ENCODE measurements at places on chromosomes 3 and 15.

DNA sequence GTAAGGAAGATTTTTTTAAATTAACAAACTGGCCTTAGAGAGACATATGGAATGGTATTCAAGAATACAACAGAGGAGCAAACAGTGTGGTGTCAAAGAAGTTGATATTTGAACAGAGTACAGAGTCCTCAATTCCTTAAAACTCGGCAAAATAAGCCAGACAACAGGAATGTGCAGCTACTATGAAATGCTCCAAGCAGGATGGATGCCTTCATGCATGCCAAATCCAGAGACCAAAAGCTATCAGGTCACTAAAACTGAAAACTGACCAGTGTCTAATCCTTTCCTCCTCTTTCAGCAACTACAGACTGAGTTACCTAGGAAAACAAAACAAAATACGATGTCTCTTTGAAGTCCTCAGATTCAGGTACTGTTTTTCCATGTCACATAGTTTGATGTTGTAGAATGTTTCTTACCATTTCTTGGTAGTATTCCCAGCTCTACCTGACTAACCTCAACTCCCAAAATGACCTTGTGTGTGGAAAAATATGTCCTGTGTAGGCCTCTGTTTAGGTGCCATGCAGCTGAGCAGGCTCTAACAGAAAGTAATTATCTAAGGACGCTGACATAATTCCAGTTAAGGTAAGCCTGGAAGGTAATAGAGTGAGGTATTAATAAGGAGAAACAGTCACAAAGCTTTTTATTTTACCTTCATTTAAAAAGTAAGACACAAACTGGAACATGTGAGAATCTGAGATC lies 46.9 kb downstream of the TBL1XR1 start:
- peak overlapping the region; percentile 16 for H3K27ac ChIP-seq
- H3K27me3 ChIP-seq: no peaks in the 10 kb centered on the region
- no peaks in the 10 kb centered on the region for H3K36me3 ChIP-seq
- no peak for DNase-seq
- H3K4me3 ChIP-seq: no peak overlapping the region

DNA sequence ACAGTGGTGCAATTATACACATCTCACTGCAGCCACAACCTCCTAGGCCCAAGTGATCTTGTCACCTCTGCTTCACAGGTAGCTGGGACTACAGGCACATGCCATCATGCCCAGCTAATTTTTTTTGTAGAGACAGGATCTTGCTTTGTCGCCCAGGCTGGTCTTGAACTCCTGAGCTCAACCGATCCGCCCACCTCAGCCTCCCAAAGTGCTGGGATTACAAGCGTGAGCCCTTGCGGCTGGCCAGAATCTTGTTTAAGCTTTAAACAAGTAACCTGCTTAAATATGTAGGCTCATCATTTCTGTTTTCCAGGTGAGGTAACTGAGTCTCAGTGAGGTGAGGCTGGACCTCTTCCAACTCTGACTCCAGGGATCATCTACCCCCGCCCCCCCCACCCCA lies 7.7 kb upstream of the PSTPIP1 start:
- peaks cover 72% of the 10 kb centered on the region for H3K4me1 ChIP-seq
- peak overlapping the region; percentile 81 for H3K27ac ChIP-seq

DNA sequence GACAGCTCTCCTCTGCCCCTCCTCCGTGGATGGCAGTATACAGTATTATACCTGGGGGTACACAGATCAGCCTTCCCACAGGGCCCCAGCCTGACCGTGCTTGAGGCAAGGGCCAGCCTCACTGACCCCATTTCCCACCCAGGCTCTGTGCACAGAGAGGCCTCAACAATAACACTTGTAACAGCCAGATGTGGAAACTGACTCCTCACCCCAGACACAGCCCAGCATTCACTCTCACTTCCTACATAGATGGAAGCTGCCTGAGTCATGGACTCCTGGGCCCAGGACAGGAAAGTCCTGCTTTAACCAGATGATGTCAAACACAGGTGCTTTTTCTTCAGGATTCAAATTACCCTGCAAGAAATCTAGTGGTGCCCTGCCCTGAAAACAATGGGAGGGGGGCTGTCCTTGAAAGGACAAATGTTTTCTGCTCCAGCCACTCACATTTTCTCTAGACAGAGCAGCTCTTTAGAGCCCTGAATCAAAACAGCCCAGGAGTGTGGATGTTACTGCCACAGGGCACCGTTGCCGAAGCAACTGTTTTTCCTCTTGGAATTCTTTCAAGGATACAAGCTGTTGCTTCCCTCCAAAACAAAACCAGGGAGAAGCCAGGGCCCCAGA lies 16.4 kb downstream of the CCDC12 start:
- H3K4me1 ChIP-seq: peaks cover 34% of the 10 kb centered on the region
- H3K27me3 ChIP-seq: no peaks in the 10 kb centered on the region
- H3K4me3 ChIP-seq: no peak overlapping the region
- H3K36me3 ChIP-seq: no peaks in the 10 kb centered on the region

DNA sequence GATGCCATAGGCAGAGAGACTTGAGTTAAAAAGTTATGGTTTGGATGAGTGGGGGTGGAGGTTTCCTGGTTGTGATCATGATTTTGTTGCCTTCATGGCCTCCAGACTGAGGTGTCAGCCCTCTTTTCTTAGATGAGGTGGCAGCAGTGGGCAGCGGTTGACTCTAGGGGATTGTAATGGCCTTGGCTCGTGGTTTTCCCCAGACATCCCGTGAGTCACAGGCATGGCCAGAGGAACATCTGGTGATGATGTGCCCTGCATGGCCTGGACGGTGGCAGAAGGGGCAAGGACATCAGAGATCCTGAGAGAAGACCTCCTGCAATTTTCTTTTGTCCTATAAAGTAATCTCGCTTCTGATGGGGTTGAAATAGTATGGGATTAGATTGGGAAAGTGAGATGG lies 12.4 kb downstream of the RETNLB start:
- DNase-seq: no peak
- H3K4me1 ChIP-seq: no peaks in the 10 kb centered on the region
- no peaks in the 10 kb centered on the region for H3K36me3 ChIP-seq
- H3K27me3 ChIP-seq: no peaks in the 10 kb centered on the region
- no peak overlapping the region for H3K4me3 ChIP-seq

- no peaks in the 10 kb centered on the region for H3K27me3 ChIP-seq
- H3K36me3 ChIP-seq: no peaks in the 10 kb centered on the region
- no peak overlapping the region for H3K4me3 ChIP-seq
- no peaks in the 10 kb centered on the region for H3K4me1 ChIP-seq
- no peak overlapping the region for H3K27ac ChIP-seq
These were observed 222.8 kb upstream of the UBE2E2 start for GRCh38 chr3:22980346-22980745.

DNA sequence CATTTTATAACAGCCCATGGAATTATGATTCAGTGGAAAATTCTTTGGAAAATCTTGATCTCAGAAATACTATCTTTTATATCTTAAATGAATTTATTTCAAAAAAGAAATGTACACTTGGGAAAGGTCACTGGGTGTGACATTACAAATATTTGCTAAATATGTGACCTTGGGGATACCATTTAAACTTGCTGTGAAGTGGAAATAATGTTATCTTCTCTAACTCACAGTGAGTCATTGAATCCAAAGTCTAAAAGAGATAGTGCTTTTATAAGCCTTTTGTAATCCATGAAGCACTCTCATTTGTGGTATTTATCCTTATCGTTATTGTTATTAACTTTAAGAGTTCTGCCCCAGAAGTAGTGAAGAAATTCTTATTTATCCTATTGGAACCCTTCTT lies 289.8 kb upstream of the SEMA6D start:
- DNase-seq: no peak
- no peaks in the 10 kb centered on the region for H3K4me1 ChIP-seq

DNA sequence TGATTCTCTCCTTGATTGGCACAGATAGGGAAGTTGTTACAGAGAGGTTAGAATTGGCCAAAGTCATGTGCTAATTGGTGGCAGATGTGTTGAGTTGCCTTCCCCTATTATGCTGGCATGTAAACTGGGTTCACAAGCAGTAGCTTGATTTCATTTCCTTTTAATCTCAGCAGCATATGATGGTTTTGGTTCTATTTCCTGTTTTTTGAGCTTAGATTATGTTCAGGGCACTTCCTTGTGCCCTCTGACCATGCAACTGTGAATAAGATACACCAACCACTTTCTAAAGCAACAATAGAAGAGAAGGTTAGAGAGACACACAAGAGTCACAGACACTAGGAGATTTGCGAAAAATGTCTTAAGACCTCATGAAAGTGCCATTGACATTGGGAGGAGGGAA lies 16.5 kb downstream of the HPS3 start:
- no peaks in the 10 kb centered on the region for H3K36me3 ChIP-seq
- H3K27ac ChIP-seq: peak overlapping the region; percentile 77
- DNase-seq: no peak
